H4 (cell line): ENCODE measurements at places on chromosomes 2 and 18. TPM values are rescaled to one million over a fixed set of nuclear protein-coding genes. Genes with fewer than 3 reads are reported as not detected.

DNA sequence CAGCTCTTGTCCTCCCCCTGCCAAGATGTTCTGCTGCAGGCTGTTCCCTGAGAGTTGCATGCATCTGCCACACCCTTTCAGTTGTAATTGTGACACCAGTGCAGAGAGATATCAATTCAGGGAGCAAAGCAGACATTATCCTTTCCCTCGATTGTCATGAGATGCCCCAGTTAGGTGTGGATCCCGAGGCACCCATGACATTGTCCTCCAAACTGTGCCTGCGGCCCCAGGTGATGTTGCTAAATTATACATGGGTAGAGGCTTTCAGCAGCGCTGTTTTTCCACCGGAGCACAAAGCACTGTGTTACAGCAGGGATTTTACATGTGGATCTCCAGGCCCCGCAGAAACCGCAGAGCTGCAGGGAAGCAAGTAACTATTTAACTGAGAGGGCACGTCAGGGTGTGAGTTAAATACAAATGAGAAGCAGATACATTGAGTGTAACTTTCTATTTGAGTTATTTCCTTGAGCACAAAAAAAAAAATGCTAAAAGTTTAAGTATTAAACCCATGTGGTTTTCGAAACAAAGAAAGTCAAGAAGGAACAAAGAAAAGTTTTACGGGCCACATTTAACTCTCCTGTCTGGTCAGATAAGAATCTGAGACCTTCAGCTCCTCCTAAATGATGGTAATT is 90.3 kb upstream of the BCL2L11 start:
- DNase-seq = no peak

- DNase-seq = no peak
Observed at GRCh38 chr2:72276876-72277275, 129.2 kb upstream of the CYP26B1 start.

- no peak for DNase-seq
Observed at GRCh38 chr2:231674587-231675338, 33.6 kb upstream of the PTMA start.

GRCh38 chr2:112151271-112151670 is 13.1 kb downstream of the FBLN7 start:
- no peak for DNase-seq

DNA sequence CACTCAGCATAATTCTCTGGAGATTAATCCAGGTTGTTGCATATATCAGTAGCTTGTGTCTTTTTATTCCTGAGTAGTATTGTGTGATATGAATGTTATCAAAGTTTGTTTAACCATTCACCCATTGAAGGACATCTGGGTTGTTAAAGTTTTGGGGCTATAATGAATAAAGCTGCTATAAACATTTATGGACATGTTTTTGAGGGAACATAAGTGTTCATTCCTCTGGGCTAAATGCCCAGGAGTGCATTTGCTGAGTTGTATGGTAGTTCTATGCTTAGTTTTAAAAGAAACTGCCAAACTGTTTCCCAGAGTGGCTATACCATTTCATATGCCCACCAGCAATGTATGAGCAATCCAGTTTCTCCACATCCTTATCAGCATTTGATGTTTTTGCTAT is 21.8 kb upstream of the KCNJ13 start:
- DNase-seq = no peak

- DNase-seq = no peak
Observed at GRCh38 chr2:231059756-231060155, 3.1 kb downstream of the PSMD1 start.

GRCh38 chr2:23629772-23630480 is 244.9 kb downstream of the KLHL29 start:
- no peak for DNase-seq

- no peak for DNase-seq
Observed at GRCh38 chr18:56217406-56217805, 421.0 kb downstream of the TXNL1 start.

The LOXHD1 gene
- not detected in 2 replicates for total RNA-seq

The GRHL1 gene
- 0.25 TPM in 1 of 2 replicates, not detected in the other for total RNA-seq

The DSC3 gene
- total RNA-seq = 0.02 TPM in 1 of 2 replicates, not detected in the other

The DSC1 gene
- total RNA-seq = 0.06 TPM in 1 of 2 replicates, not detected in the other

The UCN gene
- 0.53 TPM in 1 of 2 replicates, not detected in the other for total RNA-seq
